Activated CD8-positive, alpha-beta memory T cell treated with anti-CD3 and anti-CD28 coated beads for 4 hours (primary cell): ENCODE measurements at places on chromosomes 2 and 18.

- no peak for DNase-seq
Measured at GRCh38 chr2:204738721-204739120, 193.4 kb downstream of the PARD3B start.

GRCh38 chr2:75102011-75102410 is 97.3 kb downstream of the TACR1 start:
- DNase-seq, result no peak

- DNase-seq, result no peak
Measured at GRCh38 chr2:41446266-41446665, 601.6 kb upstream of the PKDCC start.

- no peak for DNase-seq
Measured at GRCh38 chr18:3340682-3341097, 78.8 kb downstream of the MYL12B start.

DNA sequence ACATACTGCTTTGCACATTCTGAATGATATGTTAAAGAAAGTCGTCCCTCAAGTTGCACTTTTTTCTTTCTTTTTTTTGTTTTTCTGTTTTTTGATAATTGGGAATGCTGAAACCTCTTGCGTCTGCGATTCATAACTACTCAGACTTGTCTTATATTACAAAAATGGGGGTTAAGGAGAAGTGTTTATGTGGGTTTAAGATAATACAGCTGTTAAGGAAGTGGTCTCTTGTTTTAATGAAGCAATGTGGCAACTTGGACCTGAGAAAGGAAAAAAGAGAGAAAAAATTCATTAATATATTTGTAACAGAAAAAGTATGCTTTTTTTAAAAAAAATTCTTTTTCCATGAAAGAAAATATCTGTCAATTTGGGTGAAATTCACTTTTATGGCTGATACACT is 268.5 kb upstream of the CCDC68 start:
- DNase-seq, result no peak

DNA sequence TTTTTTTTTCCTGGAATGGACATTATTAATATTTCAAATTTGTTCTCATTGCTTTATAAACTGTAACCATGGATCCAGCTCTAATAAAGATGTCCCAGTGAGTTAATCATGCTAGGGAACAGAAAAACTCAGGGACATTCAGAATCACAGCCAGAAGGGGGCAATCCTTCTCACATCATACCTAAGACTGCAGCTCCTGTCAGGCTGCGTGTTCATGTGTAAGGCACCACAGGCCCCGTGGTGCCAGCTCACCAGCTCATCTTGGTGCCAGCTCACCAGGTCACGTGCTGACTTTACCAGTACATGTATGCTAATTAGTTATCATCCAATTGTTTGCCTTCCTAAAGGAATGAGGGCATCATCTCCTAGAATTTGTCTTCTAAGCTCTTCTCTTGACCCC is 84.7 kb upstream of the NEDD4L start:
- DNase-seq, result no peak

DNA sequence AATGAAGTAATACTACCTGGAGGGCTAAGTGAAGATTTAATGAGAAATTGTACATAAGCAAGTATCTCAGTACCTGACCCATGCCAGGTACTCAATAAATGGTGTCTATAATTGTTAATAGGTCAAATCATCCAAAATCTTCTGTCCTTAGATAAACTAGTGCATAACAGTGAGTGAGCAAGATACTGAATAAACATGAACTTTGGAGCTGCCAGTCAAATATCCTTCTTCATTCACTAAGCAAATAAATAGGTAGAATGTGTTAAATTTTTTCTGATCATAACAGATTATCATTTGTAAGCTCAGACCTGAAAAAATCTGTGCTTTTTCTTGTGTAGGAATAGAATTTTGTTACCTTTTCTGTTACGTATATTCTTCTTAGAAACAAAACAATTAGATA is 39.6 kb downstream of the RAB3GAP1 start:
- no peak for DNase-seq

DNA sequence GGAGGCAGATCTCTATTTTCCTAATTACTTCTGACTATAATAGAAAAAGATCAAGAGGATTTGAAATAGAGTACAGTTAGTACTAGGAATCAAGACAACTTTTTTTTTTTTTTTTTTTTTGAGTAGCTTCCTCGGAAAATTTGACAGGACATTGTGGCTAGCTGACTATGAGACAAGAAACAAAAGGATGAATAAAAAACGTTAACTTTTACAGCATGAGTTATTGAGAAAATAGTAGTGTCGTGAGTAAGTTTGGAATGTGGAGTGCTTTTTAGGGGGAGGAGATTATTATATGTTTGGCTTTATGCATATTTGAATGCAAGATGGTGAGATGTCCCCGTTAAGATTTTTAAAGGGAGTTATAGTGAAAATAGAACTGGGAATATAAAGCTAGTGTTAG is 27.7 kb upstream of the CPS1 start:
- DNase-seq, result no peak

DNA sequence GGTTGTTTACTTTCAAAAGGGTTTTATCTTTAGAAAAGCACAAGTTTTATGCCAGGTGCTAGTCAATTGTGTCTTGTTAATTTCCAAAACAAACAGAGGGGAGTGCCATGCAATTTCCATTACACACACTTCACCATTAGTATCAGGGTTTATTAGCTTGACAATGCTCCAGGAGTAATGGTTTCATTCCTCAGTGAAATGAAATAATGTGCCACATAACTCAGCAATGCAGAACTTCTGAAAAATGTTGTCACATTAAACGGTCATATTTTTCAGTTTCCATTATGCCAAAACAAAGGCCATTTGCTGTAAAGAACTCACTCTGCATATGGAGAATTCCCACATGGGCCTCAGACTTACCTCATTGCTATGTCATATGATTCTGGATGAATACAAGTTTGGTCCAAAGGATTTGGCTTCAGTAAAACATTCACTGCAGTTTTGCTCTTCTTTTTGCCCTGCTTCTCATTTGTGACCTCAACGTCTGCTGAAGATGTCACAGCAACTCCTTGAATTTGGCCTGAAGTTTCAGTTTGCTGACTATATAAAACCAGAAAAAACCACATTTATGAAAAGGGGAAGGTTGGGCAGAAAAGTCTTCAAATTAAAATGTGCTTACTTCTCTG is 198.2 kb downstream of the SRBD1 start:
- DNase-seq, result no peak

DNA sequence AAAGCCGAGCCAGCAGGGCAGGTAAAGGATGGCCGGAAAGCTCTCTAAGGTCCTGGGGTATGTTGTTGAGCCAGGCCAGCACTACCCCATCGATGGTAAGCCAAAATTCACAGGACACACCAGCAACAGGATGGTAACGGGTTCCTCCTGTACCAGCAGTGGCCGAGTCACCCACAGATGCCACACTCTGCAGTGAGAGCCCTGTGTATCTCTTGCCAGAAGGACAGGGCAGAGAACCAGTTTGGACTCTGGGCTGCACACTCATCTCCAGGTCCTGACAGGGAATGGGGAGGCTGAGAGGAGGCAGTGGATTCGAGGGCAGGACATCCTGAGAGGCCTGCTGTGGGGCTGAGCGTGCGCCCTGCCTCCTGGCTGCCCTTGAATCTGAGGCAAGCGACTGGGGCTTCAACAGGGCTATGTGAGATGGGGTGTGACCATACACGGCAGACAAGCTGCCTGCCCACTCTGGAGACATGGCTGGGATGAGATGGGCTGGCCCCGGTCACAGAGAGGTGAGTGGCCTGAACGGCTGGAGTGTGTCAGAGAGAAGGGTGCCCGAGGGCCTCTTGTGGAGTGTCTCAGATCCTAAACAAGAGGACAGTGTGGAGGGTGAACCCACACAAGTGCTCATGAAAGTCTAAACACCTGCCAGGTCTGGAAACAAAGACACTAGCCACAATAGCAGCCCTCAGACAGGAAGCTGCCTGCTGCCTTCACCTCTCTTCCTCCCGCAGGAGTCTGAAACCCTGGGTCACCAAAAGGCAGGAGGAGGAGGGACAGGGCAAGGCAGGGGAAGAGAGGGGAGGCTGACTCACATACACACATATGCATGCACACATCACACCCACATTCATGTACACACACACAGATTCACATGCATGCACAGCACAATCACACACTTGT is 182.3 kb downstream of the LOXHD1 start:
- DNase-seq, result no peak

- DNase-seq, result no peak
Measured at GRCh38 chr2:70676301-70677035, 91.5 kb downstream of the ADD2 start.

GRCh38 chr2:11179899-11180298 is 24.6 kb downstream of the SLC66A3 start:
- DNase-seq, result no peak

DNA sequence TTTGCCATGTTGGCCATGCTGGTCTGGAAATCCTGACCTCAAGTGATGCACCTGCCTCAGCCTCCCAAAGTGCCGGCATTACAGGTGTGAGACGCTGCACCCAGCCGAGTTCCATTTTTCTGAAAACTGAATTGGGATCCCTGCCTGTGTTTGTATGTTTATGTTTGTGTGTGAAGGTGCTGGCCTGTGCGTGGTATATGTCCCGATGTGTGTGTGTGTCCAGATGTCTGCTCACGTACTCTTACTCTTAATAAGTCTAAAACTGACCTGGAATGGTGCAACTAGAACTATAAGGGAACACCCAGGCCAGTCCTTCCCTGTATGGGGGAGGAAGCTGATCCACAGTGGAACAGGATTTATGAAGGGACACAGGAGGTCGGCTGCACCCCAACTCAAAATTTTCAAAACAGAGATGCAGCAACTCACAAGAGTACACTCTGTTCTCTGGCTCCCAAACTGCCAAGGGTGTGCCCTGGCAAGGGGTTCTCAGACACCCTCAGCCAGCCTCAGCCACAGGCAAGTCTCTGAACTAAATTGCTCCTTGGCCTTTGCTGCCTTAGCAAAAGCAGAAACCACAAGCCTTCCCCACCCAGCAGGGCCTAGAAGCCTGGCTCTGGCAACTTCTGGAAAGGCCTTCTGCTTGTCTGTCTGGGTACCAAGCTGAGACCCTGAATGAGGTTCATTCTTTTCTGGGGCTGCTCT is 36.5 kb downstream of the RHOB start:
- DNase-seq, result no peak

DNA sequence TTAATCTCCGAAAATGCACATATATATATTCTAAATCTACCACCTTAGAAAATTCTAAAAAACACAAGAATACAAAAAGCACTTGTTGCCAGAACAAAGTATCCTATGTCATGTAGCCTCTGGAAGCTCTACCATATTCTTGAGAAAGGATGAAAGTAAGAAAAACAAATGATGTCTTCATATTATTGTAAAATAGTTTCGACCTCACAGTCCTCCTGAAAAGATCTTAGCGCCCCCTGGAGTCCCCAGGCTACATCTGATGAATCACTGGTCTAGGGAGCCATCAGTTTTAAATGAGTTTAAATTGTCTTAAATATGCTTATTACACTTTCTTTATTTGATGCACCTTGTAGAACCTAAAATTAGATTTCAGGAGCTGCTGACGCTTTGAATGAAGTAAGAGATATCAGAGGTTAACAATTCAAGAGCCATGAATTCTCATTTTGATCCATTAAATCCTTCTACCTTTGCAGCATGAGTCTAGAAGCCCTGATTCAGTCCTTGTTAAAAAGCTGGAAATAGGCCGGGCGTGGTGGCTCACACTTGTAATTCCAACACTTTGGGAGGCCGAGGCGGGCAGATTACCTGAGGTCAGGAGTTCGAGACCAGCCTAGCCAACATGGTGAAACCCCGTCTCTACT is 138.8 kb downstream of the MCFD2 start:
- peak; percentile 28 for DNase-seq

GRCh38 chr2:20624156-20624883 is 26.6 kb downstream of the HS1BP3 start:
- no peak for DNase-seq

DNA sequence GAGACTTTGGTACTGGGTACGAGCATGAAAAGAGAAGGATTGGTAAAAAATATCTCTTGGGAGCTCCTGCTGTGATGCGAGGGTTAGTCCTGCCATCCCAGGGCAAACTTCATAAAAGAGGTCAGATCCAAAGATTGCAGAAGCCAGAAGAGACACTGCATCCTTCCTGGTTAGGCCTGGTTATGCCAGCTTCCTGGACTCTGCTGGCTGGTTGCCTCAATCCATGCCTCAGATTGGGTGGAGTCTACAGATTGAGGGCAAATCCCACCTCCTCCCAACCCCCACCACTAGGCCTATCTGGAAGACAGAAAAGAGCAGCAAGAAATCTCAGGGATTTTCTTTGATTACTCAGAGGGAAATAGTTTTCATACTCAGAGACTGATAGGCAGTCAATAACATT is 5.3 kb upstream of the ACADL start:
- DNase-seq, result no peak
